ENCODE measurements at places on chromosomes 16 and 17. TPM values are rescaled to one million over a fixed set of nuclear protein-coding genes. Genes with fewer than 3 reads are reported as not detected.

GRCh38 chr16:7090628-7091115 lies 242.0 kb upstream of the RBFOX1 start:
- DNase-seq = no peak

DNA sequence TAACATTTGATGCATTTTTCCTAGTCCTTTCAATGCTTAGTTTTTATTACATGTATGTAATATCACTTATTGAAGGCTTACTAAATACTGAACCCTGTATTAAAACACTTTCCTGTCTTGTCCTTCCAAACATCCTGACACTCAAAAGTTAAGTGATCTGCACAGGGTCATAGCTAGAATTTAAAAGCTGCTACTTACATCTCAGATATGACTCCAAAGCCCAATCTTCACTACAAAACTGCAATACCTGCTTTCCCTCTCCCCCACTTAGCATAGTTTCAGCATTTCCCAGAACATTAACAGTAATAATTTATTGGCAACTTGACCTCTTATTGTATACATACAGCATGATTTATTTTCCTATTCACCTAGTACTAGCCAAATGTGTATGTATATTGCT lies 4.3 kb upstream of the TRIM37 start:
- DNase-seq = no peak

- DNase-seq = no peak
These were observed 91.3 kb downstream of the NDE1 start for GRCh38 chr16:15741207-15741871.

The SP6 gene
- total RNA-seq = 27.0 TPM

The EME2 gene
- total RNA-seq = 54.6 TPM

- DNase-seq = no peak
These were observed 388.5 kb downstream of the XYLT1 start for GRCh38 chr16:17082095-17082882.

GRCh38 chr17:42180922-42181850 lies at the start of gene KCNH4:
KCNH4 (minus strand) TSS chr17:42181142; CDS start chr17:42180945, 197 bp downstream.
- DNase-seq = peak; percentile 92

- DNase-seq = no peak
These were observed 6.7 kb downstream of the ERI2 start for GRCh38 chr16:20799599-20799998.

The ALDH3A1 gene
- total RNA-seq = 3.5 TPM

- no peak for DNase-seq
These were observed 13.8 kb downstream of the SLFN5 start for GRCh38 chr17:35256629-35257028.

DNA sequence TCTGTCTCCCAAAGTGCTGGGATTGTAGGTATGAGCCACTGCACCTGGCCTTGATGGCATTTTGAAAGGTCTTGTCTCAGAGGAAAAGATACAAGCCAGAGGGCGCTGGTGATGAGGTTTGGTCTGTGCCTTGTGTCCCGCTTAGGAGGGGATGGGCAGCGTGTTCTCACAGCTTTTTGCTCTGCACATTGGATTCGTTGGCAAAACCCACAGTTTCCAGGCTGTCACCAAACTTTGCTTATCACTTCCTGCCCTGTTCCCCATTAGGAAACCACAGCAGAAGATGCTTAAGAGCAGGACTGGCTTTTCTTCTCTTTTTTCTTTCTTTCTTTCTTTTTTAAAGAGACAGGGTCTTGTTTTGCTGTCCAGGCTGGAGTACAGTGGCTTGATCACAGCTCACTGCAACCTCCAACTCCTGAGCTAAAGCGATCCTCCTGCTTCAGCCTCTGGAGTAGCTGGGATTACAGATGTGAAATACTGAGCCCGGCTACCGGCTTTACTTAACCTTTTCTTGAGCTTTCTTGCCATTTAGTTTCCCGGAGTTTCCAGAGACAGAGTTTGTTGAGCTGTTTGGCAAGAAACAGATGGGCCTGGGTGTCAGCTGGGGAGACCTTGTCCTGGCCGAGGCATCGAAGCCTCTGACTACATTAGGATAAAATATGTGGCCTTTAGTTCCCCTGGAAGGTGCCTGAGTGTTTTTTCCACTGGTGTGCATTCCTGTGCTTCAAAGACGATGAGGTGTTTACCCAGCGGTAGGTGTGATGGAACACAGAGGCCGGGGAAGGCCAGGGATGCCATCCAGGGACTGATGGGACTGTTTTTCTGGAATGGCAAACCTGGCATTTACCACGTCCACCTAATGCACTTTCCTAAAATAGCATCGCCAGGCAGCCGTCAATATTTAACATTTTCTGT lies 112.9 kb downstream of the ABCC1 start:
- DNase-seq = no peak

GRCh38 chr17:32385121-32385520 lies 35.2 kb downstream of the ZNF207 start:
- DNase-seq = no peak

DNA sequence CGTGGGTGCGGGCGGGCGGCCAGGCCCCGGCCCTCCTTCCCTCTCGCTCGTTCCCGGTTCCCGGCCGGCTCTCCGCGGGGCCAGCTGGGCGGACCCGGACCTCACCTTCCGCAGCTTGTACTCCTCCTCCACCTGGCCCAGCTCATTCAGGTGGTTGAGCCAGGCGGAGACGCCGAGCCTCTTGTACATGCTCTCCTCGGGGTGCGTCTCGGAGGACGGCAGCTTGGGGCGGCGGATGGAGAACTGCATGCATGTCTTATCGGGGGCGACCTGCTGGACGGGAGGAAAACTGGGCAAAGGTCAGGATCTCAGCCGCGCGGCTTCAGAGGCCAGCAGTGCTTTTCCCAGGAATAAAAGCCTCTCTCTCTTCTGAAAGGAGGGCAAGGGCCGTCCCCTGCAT lies 85.4 kb downstream of the TBC1D16 start:
- DNase-seq = no peak

The TMEM100 gene
- total RNA-seq = 5.0 TPM

DNA sequence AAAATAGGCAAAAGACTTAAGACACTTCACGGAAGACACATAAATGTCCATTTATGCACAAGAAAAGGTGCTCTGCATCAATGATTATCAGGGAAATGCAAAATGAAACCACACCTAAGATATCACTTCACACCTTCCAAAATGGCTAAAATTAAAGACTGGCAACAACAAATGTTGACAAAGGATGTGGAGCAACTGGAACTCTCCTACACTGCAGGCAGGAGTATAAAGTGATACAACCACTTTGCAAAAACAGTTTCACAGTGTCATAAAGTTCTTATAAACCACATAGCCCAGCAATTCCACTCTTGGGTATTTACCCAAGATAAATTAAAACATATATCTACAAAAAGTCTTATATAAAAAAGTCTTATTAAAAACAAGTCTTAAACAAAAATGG lies 7.8 kb downstream of the BBS2 start:
- DNase-seq = no peak

The CD300E gene
- not detected for total RNA-seq

DNA sequence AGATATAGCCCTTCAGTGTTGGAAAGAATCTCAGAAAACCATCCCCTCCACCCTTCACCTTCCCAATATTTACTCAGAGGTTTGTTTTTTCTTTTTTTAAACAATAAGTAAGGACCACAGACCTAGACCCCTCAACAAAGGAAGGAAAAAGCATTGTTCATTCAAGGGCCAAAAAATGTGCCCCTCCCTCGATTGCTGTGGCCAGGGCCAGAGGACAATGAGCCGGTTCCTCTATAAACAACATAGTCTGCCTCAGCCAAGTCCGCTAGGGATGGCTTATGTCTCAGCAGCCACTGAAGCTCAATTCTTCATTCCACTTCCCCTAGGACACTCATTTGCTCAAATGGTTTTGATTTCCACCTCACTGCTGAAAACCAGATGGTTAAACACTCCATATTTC lies 24.0 kb downstream of the TRIM16 start:
- no peak for DNase-seq

DNA sequence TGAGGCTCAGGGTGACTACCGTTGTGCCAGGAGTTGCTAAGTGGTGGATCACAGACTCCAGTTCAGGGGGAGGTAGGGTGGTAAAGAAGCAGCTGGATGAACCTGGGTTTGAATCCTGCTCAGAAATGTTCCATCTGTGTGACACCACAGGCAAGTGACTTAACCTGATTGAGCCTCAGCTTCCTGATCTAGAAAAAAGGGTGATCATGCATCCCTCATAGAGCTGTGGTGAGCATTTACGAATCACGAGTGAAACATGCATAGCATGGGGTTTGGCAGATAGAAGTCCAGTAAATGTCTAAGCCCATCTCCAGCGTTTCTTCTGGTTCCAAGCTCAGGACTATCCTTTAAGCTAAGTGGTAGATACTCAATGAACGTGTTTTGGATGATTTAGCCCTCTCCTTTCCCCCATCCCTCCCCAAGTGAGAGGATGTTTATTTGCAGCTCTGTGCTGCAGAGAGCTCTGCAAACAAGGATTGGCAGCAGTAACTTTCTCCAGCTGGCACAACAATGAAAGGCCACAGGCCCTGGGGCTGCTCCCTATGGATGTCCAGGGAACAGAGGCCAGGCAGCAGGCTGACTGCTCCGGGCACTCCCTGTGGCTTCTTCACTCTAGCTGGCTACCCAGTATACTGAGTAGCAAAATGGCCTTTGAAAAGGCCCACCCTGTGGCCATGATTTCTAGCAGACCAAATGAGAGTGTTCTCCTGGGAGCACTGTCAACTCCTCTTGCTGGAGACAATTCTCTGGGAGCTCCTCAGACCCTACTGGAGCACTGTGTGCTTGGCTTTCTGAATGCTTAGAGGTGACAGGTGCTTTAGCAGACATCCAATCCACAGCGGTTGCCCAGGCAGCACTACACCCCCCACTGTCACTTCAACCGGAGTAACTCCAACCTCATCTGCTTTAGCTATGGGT lies 21.3 kb downstream of the CA4 start:
- no peak for DNase-seq

DNA sequence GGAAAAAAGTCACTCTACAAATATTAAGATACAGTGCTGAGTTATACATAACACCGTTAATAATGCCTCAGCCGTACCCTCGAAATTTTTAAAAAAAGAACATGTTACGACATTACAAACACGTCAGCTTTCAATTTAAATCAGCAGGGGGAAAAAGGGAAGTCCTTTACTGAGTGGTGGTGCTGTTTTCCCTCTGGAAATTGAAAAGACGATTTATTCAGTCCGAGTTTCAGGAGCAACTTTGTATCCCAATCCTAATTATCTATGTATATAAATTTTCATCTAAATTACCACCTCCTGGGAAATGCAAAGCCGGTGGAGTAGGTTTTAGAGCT lies 1.3 kb downstream of the NETO2 start:
- DNase-seq = no peak

GRCh38 chr17:14838567-14838966 lies 426.6 kb downstream of the PMP22 start:
- DNase-seq = no peak

GRCh38 chr16:22971346-22971924 lies 157.5 kb downstream of the HS3ST2 start:
- DNase-seq = no peak

The WFIKKN1 gene
- 2.5 TPM for total RNA-seq

- no peak for DNase-seq
These were observed 20.5 kb downstream of the ERCC4 start for GRCh38 chr16:13940397-13940933.

The RHBDL1 gene
- total RNA-seq = 10.3 TPM

GRCh38 chr17:56913353-56913866 lies 439 bp downstream of the TRIM25 start:
- DNase-seq = peak; percentile 55

- no peak for DNase-seq
These were observed 22.5 kb downstream of the SLC7A6OS start for GRCh38 chr16:68288252-68288650.

- no peak for DNase-seq
These were observed 16.8 kb downstream of the KCTD5 start for GRCh38 chr16:2698965-2699750.

DNA sequence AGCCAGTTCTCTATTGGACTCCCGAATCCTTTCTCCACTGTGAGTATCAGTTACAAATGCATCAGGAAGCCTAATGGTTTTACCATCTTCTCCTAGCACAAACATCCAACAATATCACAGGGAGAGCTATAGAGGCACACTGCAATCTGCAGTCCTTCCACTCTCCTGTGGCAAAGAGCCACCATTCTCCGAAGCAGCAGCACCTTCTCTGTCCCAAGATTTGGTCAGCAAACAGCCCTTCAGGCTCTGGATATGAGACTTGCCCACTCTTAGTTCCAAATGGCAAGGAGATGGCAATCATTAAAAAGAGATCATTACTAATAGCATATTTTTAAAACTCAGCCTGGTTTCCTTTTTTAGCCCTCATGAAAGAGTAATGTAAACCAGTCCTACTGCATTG lies 223.4 kb downstream of the HS3ST3A1 start:
- no peak for DNase-seq
